ENCODE measurements at places on chromosomes 5 and 9.

DNA sequence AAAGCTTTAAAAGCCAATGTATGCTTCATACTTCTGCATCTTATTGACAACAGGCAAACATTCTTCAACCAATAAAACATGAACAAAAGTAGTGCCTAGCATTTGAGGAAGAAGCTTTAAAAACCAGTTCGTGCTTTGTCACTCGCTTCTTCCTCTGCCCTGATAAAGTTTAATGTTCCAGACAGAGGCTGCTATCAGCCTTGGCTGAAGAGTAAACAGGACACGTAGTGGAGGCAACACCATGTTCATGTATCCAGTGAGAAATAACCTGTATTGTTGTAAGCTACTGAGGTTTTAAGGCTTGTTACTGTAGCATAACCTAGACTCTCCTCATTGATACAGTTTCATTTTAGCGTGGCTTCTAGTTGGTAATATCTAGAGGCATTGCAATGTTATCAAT is 3.2 kb upstream of the FUBP3 start:
- no peak for DNase-seq

DNA sequence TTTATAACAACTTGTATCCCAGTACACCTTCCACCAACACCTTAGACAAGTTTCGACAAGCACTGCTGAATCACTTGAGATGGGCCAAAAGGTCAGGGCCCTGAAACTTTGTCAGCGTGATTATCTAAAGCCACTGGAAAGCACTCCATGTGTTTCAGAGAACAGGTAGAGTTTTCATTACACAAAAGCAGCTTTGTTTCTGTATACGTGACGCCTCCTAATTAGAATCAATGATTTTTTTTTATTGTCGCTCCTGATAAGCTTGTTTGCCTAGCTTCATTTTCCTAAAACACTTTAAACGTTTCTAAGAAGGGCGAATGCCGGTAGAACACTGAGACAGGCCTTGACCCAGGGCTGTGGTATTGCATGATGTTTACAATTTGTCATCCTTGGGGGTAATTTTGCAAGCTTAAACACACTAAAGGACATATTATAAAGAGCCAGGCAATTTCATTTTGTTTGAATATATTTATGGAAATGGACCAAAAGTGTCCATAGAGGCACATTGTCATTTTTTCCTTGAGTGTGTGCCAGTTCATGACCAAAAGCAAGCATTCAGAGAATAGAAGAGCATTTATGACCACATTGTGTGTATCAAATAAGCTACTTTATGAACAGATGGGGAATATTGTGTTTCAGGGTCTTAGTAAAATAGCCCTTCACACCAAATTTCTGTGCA is 193.6 kb downstream of the GLIS3 start:
- DNase-seq, result no peak

DNA sequence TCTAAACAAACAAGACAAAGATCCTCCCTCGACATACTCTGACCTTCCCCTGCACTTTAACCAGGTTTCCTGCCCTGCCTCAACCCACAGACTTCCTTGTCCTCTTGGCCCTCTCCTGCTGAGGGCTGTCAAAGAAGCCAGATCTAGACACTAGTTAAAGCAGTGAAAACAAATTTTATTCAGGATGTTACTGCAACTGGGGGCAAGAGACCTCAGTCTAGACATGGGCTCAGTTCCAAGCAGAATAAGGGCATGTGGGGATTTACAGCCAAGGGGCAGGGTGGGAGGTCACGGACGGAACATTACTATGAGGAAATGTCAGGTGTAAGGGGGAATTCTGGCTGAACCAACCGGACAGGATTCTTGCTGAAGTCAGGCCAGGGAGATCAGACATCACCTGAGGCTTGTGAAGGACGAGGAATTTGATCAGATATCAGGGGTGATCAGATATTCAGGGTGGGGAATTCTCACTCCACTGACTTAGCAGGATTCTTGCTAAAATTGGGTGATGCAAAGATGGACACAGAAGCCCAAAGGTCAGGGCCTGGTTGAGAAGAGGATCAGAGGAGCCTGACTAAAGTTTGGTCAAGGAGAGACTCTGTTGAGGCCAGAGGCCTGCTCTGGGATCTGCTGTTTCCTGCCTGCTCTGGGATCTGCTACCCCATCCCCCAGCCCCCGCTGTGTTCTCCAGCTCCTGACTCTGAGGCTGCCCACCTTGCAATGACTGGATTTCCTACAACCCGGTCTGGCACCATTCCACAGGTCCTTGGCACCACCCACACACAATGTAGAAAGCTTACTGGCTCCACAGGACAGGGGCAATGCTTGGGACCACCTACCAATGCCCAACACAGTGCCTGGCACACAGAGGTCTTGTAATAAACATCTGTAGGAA is 21.5 kb downstream of the GABBR2 start:
- DNase-seq, result no peak

- DNase-seq, result no peak
Measured at GRCh38 chr5:88489364-88489763, 220.7 kb upstream of the TMEM161B start.

- no peak for DNase-seq
Measured at GRCh38 chr9:10238087-10238486, 374.7 kb downstream of the PTPRD start.

GRCh38 chr9:80231318-80232236 is 659.8 kb downstream of the TLE4 start:
- DNase-seq, result no peak

DNA sequence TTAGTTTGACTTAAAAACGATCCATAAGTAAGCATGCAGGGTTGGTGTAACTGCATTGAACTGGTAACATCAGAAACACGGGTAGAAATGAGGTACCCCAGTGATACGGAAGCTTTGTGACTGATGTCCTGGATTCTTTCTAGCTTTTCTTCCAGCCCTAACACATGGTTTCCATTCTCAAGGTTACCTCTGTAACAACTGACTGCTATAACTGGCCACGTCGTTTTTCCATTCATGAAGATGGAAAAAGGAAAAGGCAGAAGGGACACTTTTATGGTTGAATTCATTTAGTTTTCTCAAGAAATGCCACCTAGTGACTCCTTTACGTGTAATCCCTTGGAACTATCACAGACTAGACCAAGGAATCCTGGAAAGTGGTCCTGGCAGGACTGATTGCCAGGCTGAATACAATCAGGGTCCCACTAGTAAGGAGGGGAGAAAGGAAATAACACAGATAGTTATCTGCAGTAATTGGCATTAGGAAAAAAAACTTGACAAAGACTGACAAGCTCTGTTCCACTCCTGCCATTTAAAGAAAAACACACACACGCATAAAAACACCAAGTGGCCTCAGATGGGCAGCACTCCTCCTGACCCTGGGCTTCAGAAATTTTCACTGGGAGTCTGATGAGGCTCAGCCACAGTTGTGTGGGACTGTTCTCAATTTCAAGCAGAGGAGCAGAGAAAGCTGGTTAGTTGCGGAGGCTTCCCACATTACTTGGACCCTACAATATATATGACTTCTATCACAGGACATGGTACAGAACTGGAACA is 77.5 kb upstream of the ZNF169 start:
- DNase-seq, result no peak

- DNase-seq, result no peak
Measured at GRCh38 chr9:137430723-137431415, 7.7 kb downstream of the NOXA1 start.

Measured in stimulated activated naive CD4-positive, alpha-beta T cell (primary cell).